ENCODE measurements at places on chromosomes 1 and 21.

- DNase-seq, result no peak
These were observed 97.3 kb downstream of the GLIS1 start for GRCh38 chr1:53641481-53642214.

- no peak for DNase-seq
These were observed 59.0 kb upstream of the IGSF5 start for GRCh38 chr21:39685991-39686390.

GRCh38 chr1:147598621-147599361, 57.5 kb downstream of the BCL9 start:
- DNase-seq, result peak; percentile 63

- peak; percentile 79 for DNase-seq
These were observed 14.1 kb downstream of the HENMT1 start for GRCh38 chr1:108646648-108647269.

DNA sequence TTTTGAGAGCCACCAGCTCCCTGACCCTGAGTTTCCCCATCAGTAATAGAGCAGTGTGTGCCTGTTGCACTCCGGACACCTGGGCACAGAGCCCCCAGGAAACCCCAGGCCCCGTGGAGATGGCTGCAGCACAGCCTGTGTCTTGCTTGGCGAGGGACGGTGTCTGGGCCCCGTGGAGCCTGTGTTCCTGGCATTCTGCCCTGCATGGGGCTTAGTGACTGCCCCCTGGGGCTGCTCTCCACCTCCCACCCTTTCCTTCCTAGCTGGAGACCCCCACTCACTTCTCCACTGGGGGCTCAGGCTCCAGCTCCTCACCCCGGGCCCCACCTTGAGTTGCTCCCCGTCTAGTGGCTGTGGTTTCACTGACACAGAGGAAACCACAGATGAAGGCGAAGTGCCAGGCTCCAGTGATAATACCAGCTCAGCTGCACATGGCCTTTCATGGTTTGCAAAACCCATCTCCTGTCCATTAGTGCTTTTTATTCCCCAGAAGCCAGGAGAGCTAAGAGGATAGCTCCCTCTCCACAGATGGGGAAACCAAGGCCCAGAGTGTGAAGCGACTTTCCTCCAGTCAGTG, 39.4 kb downstream of the DMRTB1 start:
- DNase-seq, result peak; percentile 30

DNA sequence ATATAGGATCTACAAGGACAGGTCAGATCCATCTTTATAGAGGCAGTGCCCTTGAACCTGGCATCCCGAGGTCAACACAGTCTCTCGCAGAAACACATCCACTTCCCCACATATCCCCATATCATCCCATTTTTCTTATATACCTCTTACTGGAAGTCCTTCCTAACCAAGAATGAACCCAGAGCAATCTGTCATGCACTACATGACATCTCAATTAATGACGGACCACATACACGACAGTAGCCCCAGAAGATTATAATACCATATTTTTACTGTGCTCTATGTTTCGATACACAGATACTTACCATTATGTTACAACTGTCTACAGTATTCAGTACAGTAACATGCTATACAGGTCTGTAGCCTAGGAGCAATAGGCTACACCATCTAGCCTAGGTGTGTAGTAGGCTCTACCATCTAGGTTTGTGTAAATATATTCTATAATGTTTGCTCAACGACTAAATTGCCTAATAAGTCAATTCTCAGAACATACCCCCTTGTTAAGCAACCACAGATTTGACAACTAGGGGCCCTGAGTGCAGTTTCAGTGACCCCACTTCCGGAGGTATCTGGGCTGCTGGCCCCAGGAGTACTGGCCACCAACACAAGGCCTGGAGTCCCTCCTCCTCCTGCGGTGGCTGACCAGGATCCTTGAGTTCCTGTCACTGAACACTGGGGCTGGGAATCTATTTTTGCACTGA, 28.1 kb downstream of the PTPN14 start:
- no peak for DNase-seq

GRCh38 chr1:94036730-94037129, 84.2 kb downstream of the ABCA4 start:
- no peak for DNase-seq

DNA sequence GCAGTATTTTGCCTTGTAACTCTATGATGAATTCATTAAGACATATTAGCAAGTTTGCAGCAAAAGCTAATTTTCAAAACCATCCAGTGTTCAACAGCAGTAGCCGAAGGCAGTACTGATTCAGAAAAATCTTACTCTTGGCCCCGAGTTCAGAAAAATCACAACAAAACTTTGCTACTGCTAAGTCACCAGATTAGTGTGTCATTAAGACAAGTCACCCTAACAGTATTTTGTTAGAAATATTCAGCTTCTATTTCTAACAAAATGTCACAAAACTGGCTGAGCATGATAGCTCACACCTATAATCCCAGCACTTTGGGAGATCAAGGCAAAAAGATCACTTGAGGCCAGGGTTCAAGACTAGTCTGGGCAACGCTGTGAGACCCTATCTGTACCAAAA, 8.2 kb downstream of the GTF2B start:
- no peak for DNase-seq

GRCh38 chr21:26028183-26028582, 142.4 kb downstream of the APP start:
- no peak for DNase-seq

DNA sequence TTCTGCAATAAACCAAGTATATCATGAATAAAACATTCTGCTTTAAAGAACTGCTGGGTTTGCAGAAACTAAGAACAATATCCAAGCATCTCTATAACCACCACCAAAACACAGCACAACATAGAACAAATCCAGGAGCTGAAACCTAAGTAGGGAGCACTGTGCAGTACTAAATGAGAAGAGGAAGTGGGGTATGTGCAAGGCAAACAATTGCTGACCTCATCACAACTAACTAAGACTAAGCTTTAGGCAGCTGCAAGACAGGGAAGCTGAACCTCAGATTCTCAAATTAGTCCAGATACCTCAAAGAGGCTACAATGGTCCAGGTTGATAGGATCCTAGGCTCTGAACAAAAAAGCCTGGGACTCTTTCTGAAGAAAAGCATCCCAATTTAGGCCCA, 172.6 kb downstream of the SLC44A5 start:
- DNase-seq, result no peak

DNA sequence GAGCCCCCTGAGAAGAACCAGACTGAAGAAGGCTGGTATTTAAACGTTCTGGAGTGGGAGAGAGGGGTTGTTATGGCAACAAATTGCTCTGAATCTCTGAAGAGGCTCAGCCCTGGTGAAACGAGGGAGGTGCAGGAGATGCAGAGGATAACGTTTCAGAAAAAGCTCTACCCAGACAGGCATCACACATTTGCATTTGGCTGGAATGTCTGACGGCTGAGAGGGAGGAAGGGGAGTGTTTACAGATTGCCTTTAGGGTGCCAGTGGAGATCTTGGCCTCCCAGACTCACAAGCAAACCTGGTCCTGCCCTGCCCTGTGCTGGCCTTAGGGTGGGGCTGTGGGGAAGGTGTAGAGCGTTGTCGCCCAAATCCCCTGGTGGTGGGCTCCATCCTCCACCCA, 169.0 kb upstream of the AJAP1 start:
- DNase-seq, result no peak

DNA sequence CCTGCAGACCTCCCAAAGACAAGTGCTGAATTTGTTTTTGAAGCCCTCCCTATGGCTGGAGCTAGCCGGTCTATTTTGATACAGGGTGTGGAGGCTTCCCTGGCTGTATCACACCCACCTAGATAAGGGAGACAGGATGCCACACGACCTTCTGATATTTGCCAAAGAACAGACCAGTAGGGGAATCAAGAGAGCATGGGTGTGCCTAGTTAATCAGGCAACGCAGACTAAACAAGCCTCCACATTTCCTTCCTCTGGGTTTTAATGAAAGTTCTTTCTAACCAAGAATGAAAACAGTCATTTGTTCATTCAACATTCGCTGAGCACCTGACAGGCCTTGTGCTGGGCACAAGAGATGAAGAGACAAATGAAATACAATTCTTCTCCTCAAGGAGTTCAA, 446.8 kb downstream of the PLPP3 start:
- no peak for DNase-seq

DNA sequence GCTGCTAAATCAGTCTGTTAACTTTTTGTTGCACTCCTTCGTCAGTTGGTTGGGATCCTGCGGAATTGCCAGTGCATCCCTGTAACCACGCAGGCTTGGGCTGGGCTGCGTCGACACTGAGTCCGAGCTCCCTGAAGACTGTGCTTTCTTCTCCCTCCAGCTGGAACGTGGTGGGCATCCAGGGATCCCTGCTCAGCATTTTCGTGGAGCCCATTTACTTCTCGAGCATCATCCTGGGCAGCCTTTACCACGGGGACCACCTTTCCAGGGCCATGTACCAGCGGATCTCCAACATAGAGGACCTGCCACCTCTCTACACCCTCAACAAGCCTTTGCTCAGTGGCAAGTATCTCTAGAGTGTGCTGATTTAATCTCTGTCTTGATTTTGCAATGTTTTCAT, 83.3 kb downstream of the POFUT2 start:
- DNase-seq, result no peak

GRCh38 chr21:45405271-45405818, 380 bp downstream of the COL18A1 start:
- no peak for DNase-seq

DNA sequence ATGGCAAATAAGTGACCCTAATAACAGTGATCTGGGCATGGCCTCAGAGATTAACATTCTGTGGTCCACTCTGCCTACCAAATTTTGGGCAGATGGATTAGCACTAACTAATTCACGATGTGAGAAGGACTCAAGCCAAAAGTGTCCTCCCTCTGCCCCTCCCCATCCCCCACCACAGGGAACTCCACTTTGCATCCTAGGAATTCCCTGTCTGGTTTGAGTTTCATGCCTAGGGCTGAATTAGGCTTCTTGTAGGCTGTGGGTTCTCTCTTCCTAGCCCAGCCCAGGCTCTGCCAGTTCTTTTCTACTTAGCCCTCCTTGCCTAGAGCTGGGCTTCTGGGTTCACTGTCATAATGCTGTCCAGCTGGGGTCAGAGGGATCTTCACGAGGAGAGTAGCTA, 64.1 kb downstream of the ATP2B4 start:
- DNase-seq, result no peak

DNA sequence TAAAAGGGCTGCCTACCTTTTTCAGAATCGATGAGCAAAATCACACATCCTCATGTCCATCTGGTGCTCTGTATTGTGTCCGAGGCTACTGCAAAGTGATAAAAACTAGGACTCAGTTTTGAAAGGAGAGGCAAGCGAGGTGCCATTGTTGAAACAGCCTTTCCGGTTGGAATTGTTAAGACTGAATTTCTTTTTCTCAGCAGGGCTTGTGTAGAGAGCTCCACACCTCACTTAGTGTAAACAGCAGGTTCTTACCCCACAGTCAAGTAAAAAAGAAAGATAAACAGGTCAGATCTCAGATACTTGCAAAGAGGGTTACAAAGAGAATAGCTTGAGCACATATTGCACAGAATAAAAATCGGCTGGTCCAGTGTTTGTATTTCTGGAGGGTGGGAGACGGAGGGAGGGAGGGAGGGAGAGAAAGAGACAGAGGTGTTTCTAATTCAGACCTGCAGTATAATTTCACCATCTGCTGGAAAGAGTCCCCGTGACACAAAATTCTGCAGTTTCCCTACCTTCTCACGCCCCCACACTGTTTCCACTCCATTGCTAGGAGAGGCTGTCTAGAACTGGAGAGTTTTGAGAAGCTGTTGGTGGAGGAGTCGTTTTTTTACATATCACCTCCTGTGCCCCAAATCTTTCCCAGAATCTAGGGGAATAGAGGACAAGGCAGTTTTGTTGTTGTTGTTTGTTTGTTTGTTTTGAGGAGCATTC, 82.5 kb downstream of the EDEM3 start:
- no peak for DNase-seq

- DNase-seq, result no peak
These were observed 54.0 kb upstream of the CNN3 start for GRCh38 chr1:94980582-94981574.

- DNase-seq, result no peak
These were observed 56.8 kb upstream of the LYST start for GRCh38 chr1:235923466-235924021.

GRCh38 chr1:113938192-113938591, 9.1 kb downstream of the HIPK1 start:
- no peak for DNase-seq

DNA sequence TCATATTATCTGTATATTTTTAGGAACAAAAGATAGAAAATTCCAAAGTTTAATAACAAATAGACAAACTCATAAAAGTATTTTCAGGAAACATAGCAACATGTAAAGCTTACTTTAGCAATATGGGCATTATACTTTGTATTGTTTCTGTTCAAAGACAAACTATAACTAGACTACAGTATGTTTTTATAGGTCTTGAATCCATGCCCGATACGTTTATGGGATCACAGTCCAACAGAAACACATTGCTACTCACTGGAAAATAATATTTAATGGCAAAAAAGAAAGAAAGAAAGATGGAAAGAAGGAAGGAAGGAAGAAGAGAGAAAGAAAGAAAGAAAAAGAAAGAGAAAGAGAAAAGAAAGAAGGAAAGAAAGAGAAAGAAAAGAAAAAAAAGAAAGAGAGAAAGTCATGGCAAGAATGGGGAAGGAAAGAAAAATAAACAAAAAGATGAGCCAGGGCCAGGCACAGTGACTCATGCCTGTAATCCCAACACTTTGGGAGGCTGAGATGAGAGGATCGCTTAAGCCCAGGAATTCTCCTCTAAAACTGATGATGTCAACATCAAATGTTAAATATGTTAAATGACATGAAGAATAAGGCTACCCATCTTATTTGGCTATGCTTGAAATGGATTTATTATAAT, 32.7 kb downstream of the TM2D1 start:
- DNase-seq, result no peak
